ENCODE measurements at places on chromosomes 6 and 20. TPM values are rescaled to one million over a fixed set of nuclear protein-coding genes. Genes with fewer than 3 reads are reported as not detected.

GATA5 gene
- not detected for total RNA-seq

TP53TG5 gene
- not detected for total RNA-seq

- no peak for DNase-seq
- H3K27ac ChIP-seq = no peak overlapping the region
- H3K4me3 ChIP-seq = no peak overlapping the region
Observed at GRCh38 chr6:134457941-134458340, 140.0 kb upstream of the SGK1 start.

DNA sequence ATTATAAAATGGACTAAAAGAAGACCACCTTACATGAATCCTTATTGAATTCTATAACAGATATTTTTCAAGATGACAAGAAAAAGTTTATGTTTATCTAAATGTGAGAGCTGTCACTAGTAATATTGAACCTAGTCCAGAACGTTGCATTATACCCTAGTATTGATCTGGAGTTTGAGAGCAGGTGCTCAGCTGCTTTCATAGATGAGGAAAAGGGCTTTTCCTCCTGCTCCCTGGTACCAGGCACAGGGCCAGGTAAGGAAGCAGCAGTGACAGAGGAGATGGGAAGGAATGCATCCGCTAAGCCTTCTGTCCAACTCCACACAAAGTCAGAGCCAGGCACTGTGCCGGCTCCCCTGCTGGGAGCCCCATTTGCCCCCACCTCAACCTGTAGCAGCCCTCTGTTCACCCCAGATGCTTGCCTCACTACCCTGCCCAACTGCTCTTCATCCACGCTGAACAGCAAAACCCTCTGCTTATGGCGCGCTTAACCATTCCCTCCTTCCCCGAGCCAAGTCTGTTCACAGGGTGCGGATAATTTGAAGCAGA, 393.1 kb downstream of the FRK start:
- DNase-seq = no peak
- no peak overlapping the region for H3K4me3 ChIP-seq
- H3K4me1 ChIP-seq = no peaks in the 10 kb centered on the region
- H3K27me3 ChIP-seq = no peaks in the 10 kb centered on the region
- H3K36me3 ChIP-seq = no peaks in the 10 kb centered on the region

DNA sequence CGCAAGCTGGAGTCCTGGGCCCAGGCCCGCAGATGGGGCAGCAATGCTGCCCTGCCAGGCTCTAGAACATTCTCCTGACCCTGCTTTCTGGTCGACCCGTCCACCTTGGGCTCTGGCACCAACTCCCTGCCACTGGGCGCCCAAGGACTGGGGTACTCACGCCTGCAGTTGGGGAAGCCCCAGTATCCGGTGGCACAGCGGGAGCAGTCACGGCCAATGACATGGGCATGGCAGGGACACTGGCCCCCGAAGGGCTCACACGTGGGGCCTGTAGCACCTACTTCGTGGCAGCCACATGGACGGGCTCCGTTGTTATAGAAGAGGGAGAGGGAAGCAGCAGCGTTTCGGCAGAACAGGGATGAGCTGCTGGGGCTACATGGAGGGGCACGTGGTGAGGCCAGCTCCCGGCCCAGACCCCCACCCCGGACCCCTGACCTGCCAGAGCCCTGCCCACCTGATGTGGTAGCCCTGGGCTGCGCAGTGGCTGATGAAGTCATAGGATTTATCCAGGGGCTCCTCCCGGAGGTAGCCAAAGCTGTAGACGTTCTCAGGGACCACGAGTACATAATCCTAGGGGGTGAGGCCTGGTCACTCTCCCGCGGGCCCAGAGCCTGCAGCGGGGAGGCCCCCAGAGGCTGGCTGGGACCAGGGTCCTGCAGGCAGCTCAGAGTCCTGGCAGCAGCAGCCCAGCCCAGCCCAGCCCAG, 26.0 kb downstream of the ADRM1 start:
- no peaks in the 10 kb centered on the region for H3K36me3 ChIP-seq
- no peak overlapping the region for H3K4me3 ChIP-seq
- DNase-seq = no peak
- no peaks in the 10 kb centered on the region for H3K4me1 ChIP-seq

DNA sequence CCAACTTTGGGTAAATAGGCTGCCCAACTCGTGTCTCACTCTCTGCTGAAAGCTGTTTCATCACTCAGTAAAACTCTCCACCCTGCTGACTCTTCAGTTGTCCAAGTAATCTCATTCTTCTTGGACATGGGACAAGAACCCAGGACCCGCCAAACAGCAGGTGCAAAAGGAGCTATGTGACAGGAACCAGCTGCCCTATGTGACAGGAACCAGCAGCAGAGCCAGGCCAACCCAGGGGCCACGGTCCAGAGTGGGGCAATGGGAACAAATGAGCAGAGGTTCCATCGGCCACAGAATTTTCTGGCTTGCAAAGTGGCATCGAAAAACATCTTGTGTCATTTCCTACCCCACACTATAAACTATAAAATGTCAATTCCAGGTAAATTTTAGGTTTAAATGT, 56.5 kb downstream of the MOXD1 start:
- H3K27ac ChIP-seq = no peak overlapping the region
- no peaks in the 10 kb centered on the region for H3K27me3 ChIP-seq
- no peaks in the 10 kb centered on the region for H3K36me3 ChIP-seq

DNA sequence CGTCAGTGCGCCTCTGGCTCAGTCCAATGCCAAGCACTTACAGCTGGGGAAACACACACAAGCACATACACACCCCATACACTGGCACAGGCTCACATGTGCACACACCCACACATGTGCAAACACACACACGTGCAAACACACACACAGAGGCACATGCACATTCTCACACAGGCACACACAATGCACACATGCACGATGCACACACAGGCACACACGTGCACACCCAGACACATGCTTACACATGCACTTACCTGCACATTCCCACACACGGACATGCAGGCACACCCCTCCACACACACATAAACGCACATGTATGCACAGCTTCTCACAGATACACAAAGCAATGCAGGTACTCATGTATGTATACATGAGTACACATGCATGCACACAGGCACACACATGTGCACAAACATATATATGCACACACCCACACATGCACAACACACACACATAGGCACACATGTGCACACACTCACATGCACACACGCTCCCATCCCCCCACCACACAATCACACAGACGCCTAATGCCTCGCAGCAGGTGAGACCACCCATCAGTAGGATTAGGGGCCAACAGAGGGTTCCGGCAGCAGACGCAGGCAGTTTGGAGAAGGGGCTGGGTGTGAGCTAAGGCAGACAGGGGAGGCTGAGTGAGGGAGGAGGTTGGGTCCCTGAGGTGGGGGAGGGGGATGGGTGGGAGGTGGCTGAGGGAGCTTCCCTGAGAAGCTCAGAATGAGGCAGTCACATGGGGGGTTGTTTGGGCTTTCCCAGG, 71.2 kb upstream of the SLCO4A1 start:
- DNase-seq = no peak
- H3K27me3 ChIP-seq = no peaks in the 10 kb centered on the region
- no peaks in the 10 kb centered on the region for H3K36me3 ChIP-seq
- H3K27ac ChIP-seq = no peak overlapping the region
- H3K4me1 ChIP-seq = no peaks in the 10 kb centered on the region

SLPI gene
- 34.0 TPM for total RNA-seq

- no peaks in the 10 kb centered on the region for H3K36me3 ChIP-seq
- no peak for DNase-seq
- H3K27ac ChIP-seq = no peak overlapping the region
- no peaks in the 10 kb centered on the region for H3K27me3 ChIP-seq
Observed at GRCh38 chr6:24643920-24644319, 2.1 kb downstream of the KIAA0319 start.

- peak; percentile 19 for DNase-seq
- H3K4me1 ChIP-seq = peaks cover 26% of the 10 kb centered on the region
Observed at GRCh38 chr6:1903780-1904465, 294.2 kb downstream of the FOXC1 start.

GRCh38 chr6:165082636-165083035, 226.8 kb downstream of the C6orf118 start:
- H3K36me3 ChIP-seq = no peaks in the 10 kb centered on the region
- DNase-seq = no peak
- H3K4me1 ChIP-seq = no peaks in the 10 kb centered on the region
- H3K27me3 ChIP-seq = no peaks in the 10 kb centered on the region
- no peak overlapping the region for H3K27ac ChIP-seq
- no peak overlapping the region for H3K4me3 ChIP-seq

DNA sequence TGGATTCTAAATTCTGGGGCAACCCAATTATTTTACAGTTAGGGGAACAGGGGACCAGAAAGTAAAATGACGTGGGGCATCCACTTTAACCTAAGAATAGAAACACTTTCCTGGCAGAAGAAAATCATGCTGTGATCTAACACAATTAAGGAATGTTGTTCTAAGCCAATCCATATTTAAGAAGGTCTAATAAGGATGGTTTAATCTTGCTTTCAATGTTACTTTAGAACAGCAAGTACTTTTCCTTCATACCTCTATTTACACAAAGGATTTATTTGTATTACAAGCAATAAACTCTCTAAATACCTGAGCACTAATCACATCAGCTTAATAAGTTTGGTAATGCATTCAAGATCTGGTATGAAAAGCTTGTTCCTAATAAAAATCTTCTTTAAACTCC, 32.4 kb downstream of the SLC2A12 start:
- H3K27me3 ChIP-seq = no peaks in the 10 kb centered on the region
- H3K4me3 ChIP-seq = no peak overlapping the region
- H3K27ac ChIP-seq = no peak overlapping the region
- H3K36me3 ChIP-seq = no peaks in the 10 kb centered on the region
- DNase-seq = no peak

DNA sequence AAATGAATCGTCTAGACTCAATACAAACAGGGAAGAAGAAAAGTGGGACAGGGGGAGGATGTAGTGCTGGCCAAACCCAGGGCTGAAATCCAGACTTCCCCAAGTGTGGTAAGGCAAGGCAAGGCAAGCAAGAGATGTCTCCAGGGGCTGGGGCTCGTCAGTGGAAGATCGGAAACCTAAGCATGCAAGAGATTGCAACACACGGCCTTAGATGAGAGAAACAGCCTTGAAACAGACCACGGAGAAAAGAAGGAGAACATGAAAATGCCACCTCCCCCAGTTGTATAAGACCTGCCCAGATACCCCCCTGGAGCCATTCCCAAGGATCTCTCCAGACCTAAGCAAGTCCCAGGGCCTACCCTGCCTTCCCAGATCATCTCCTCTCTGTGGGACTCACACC, 20.0 kb downstream of the VEGFA start:
- no peak overlapping the region for H3K27ac ChIP-seq
- peaks cover 13% of the 10 kb centered on the region for H3K4me1 ChIP-seq
- peaks cover 3% of the 10 kb centered on the region for H3K36me3 ChIP-seq
- no peak overlapping the region for H3K4me3 ChIP-seq

GRCh38 chr6:136566851-136567250, 16.6 kb upstream of the MAP7 start:
- H3K27ac ChIP-seq = peak overlapping the region; percentile 59
- no peaks in the 10 kb centered on the region for H3K27me3 ChIP-seq
- H3K4me3 ChIP-seq = no peak overlapping the region

DNA sequence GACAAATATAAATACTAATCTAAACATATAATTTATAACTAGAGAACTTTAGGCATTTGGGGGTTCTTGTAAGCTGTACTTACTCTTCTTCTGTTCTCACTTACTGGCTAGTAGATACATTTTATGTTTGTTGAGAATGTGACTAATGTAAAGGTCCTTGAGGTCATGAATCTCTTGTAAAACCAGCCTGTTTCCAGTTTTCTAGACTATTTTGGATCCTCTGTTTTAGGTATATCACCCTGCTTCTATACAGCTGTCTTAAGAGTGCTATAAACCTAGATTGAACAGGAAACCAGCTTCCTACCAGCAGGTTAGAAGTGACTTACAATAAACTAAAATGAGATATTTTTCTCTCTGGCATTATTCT, 134.2 kb downstream of the PLCB4 start:
- DNase-seq = no peak
- no peak overlapping the region for H3K4me3 ChIP-seq
- H3K4me1 ChIP-seq = no peaks in the 10 kb centered on the region
- H3K36me3 ChIP-seq = no peaks in the 10 kb centered on the region
- H3K27me3 ChIP-seq = no peaks in the 10 kb centered on the region
- no peak overlapping the region for H3K27ac ChIP-seq

DNA sequence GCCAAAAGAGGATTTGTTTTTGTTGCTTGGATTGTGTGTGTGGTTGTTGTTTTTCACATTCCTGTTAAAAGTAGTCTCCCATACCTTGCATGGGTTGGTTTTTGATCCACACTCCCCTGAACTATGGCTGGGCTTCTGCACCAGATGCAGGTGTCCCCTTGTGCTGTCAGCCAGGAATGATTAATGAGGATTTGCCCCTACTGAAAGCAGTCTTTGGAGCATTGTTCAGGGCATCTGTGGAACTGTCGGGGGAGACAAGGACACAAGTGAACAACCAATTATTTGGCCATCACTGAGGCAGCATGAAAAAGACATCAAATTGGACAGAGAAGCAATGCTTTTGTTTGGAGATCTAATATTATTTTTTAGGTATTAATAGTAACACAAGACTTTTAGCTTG, 373.2 kb upstream of the MMS22L start:
- H3K4me1 ChIP-seq = no peaks in the 10 kb centered on the region
- no peaks in the 10 kb centered on the region for H3K27me3 ChIP-seq
- no peak overlapping the region for H3K4me3 ChIP-seq
- no peak for DNase-seq
- H3K27ac ChIP-seq = no peak overlapping the region

DNA sequence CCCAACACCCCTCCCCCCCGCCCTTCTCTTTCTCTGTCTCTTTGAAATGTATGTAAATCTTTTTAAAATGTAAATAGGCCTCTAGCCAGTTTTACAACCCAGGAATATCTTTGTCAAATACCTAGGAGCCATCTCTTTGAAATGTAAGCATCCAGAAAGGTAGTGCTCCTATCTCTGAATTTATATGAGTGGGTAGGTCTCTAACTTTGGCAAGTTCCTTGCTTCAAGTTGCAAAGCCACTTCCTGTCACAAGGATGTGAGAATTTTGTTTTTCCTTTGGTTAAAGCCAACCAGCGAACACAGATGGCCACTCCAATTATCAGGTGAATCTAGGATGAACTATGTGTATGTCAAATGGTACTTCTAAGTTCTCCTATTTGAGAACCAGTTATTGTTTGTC, 6.2 kb upstream of the DEFB132 start:
- H3K4me1 ChIP-seq = no peaks in the 10 kb centered on the region
- H3K27me3 ChIP-seq = no peaks in the 10 kb centered on the region
- no peak overlapping the region for H3K4me3 ChIP-seq
- H3K36me3 ChIP-seq = no peaks in the 10 kb centered on the region
- no peak for DNase-seq
- H3K27ac ChIP-seq = no peak overlapping the region

EDN1 gene
- 19.7 TPM for total RNA-seq

WFDC10A gene
- not detected for total RNA-seq

DNA sequence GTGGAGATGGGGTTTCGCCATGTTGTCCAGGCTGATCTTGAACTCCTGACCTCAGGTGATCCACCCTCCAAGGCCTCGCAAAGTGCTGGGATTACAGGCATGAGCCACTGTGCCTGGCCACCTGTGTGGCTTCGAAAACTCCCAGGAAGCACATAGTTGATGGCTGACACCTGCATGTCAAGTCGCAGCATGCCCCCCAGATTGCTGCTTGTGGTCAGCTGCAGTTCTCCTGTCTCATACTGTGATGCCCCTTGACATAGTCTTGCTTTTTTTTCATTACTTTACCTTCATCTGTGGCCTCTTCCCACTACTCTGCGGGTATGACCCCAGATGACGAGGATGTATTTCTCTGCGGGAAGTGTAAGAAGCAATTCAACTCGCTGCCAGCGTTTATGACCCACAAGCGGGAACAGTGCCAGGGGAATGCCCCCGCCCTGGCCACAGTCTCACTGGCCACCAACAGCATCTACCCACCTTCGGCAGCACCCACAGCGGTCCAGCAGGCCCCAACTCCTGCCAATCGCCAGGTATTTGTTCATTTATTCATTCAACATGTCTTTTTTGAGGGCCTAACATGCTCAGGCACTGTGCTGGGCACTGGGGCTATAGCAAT, 13.1 kb downstream of the ZNF341 start:
- H3K4me1 ChIP-seq = peaks cover 7% of the 10 kb centered on the region
- no peak overlapping the region for H3K4me3 ChIP-seq
- no peaks in the 10 kb centered on the region for H3K27me3 ChIP-seq
- no peak for DNase-seq
- H3K36me3 ChIP-seq = no peaks in the 10 kb centered on the region

All from body of pancreas (tissue), 4 donors.